ENCODE measurements at places on chromosomes 7 and 10. TPM values are rescaled to one million over a fixed set of nuclear protein-coding genes. Genes with fewer than 3 reads are reported as not detected.

The OR2A1 gene
- total RNA-seq: not detected

The GALNT11 gene
- total RNA-seq: 53.7 TPM

- peak; percentile 54 for DNase-seq
Measured at GRCh38 chr10:99172128-99172738, 63.4 kb downstream of the HPSE2 start.

- peak; percentile 97 for DNase-seq
Measured at GRCh38 chr7:106216517-106216922, 68.3 kb downstream of the NAMPT start.

- no peak for DNase-seq
Measured at GRCh38 chr7:97021747-97022490, 2.7 kb downstream of the DLX5 start.
